Activated CD4-positive, CD25-positive, alpha-beta regulatory T cell treated with anti-CD3 and anti-CD28 coated beads, Interleukin-2, amount 50 U/mL, for 24 hours (primary cell): ENCODE measurements at places on chromosomes 3 and 15.

GRCh38 chr3:19901337-19901736 lies 32.7 kb downstream of the EFHB start:
- no peak for ATAC-seq

DNA sequence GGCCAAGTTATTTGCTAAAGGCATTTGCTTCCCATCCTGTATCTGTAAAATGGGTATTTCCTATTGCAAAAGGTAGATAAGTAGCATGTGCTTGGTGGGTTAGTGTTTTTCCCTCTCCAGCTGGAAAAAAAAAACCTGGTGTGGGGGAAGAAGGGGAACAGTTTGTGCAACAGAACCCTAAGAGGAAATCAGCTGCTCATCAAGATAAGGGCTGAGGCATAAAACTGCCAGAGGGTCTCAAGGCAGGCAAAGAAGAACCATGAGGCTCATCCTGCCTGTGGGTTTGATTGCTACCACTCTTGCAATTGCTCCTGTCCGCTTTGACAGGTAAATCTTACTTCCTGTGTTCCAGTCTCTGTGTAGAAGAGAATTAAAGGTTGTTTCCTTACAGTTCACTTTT lies at the start of gene CPA3:
Gene CPA3, plus strand, starts transcription at position 248 of the 400 bp plus-strand sequence. Its CDS starts 12 bp downstream, at position 260.
- ATAC-seq: no peak

DNA sequence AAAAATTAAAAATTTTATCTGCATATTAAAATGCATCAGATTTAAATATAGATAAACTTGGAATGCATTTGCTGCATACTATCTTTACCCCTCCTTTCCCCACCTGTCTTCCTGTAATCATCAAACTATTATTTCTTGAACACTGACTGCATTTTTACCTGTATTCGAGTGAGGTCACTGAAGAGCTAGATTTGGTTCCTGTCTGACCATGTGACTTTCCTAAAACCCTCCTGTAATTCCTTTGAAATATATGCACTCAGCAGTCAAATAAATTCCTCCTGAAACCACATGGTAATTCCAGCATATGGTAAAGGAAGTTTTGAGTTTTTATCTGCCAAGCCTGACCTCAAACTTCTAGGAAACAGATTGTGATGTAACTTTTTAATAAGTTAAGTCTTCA lies 445.6 kb upstream of the FRG2C start:
- ATAC-seq: no peak

GRCh38 chr15:40133544-40133943 lies 24.9 kb upstream of the BMF start:
- no peak for ATAC-seq

DNA sequence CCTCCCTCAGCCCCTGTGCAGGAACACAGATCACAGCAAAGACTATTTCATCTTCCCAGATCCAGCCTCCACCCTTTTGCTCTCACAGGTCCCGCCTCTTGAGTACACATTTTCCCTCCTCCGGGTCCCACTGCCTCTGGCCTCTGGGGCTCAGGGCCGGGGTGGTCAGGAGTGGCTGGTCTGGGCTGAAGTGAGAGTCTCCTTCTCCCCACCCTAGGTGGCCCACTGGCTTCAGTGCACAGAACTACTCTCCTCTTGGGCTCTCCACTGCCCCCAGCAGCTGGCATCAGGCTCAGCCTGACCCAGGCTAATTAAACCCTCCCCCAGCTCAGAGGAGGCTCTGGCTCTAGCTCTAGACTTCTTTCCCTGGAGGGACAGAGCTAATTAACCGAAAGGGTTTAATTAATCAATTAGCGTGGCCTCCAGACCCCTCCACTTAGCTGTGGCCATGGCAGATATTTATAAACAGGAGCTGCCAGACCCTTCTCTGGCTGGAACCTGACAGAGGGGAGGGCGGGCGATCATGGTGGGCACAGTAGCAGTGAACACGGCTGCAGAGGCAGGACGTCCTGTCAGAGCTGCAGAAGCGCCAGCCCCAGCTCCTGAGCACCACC lies 15.1 kb downstream of the DUSP7 start:
- no peak for ATAC-seq

- ATAC-seq: no peak
Observed at GRCh38 chr3:187673012-187673411, 2.8 kb upstream of the SST start.

- ATAC-seq: no peak
Observed at GRCh38 chr15:93382200-93382820, 293.3 kb upstream of the RGMA start.

- ATAC-seq: no peak
Observed at GRCh38 chr3:49759226-49759625, 27.1 kb downstream of the IP6K1 start.
